ENCODE measurements at places on chromosomes 4 and X. TPM values are rescaled to one million over a fixed set of nuclear protein-coding genes. Genes with fewer than 3 reads are reported as not detected.
A peak's percentile ranks its signal among the peaks of the same experiment; 100 is the strongest.

GRCh38 chr4:185811509-185812364 lies at the start of gene SORBS2:
TSS of gene SORBS2 (minus strand) at chr4:185812194. CDS start at chr4:185690571, 121,623 bp downstream.
- peak; percentile 79 for DNase-seq

RBMXL3 gene
- not detected for total RNA-seq

- DNase-seq, result no peak
Measured at GRCh38 chr4:24795666-24796381, 451 bp downstream of the SOD3 start.

GRCh38 chrX:13759152-13759718 lies 24.7 kb downstream of the OFD1 start:
- no peak for DNase-seq

DNA sequence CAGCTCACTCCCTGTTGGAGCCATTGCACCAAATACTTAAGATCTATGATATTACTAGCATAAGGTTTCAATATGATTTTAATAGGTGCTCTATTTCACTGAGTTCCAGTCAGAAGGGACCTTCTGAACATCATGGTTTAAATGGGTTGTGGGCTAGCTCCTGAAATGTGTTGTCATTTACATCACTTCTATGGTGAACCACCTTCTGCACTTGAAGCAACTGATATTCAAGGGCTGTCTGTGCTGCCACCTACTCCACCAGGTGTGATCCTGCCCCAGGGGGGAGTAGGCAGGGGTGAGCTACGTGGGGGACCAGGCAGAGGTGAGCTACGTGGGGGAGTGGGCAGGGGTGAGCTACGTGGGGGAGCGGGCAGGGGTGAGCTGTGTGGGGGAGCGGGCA lies 35.2 kb downstream of the RNF175 start:
- no peak for DNase-seq

ANXA10 gene
- total RNA-seq, result not detected

- DNase-seq, result no peak
Measured at GRCh38 chr4:27702730-27703431, 842.2 kb downstream of the STIM2 start.

DNA sequence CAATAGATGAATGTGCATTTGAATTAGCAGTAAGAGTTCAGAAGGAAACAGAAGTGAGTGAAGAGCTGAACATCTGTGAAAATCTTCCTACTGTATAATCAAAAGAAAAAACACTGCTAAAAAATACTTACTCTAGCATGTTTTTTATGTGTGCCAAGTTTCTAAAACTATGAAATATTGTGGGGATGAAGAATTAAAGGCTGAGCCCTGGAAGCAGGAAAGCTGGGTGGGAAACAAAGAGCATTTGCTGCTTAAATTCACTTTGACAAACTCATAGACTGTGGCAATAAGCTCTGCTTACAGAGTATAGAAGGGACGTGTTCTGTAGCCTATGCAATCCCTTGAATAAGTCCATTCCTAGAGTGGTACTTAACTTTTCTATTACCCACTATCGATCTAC lies 261.7 kb downstream of the ANKRD50 start:
- no peak for DNase-seq

- DNase-seq, result no peak
Measured at GRCh38 chr4:30789219-30789671, 69.1 kb downstream of the PCDH7 start.

DNA sequence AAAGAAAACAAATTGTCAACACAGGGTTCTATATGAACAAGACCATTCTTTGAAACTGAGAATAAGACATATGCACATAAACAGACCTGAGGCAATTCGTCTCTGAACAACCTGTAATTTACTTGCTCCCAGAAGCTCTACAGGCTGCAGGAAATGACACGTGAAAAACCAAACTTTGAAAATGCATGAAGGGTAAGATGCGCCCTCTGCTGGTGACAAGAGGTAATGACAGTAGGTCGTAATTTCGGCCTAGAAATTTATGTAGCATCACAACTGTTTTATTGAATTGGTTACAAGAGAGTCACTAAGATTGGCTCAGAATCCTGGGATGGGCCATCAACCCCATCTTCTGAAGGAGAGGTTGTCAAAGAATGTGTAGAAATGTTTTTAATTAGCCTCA lies 276.5 kb downstream of the PPP4R3C start:
- DNase-seq, result no peak

TKTL1 gene
- total RNA-seq, result not detected

- DNase-seq, result no peak
Measured at GRCh38 chrX:102964940-102965339, 27.9 kb downstream of the RAB40AL start.

DNA sequence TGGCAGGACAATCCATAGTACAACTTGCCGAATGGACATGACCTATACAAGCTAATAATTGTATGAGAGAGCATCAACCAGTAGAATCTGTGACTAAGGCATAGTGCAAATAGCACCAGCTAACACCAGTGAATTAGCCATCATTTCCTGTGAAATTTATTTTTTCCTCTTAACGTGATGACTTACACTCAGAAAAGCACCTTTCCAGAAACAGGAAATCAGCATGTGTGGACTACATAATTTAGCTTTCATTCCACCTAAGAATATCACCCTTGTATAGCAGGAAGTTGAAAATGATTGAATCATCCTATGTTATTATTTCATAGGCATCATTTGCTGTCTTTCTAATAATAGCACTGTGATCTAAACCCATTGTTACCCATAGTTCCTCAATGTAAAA lies 1393.4 kb upstream of the PCDH7 start:
- no peak for DNase-seq

DNA sequence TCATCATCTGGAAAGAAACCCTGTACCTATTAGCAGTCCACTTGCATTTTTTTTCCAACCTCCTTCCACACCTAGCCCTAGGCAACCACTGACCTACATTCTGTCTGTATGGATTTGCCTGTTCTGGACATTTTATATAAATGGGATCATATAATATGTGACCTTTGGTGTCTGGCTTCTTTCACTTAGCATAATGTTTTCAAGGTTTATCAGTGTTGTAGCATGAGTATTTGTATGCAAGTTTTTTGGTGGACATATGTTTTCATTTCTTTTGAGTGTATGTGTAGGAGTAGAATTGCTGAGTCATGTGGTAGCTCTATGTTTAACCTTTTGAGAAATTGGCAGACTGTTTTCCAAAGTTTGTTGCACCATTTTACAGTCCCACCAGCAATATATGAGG lies 198.6 kb downstream of the CEP135 start:
- no peak for DNase-seq

- no peak for DNase-seq
Measured at GRCh38 chr4:186591651-186592050, 36.3 kb upstream of the MTNR1A start.

- DNase-seq, result no peak
Measured at GRCh38 chrX:110081320-110081719, 78.4 kb downstream of the TMEM164 start.

SLC49A3 gene
- 32.9 TPM for total RNA-seq

GRCh38 chr4:7044137-7044930 lies 1.2 kb downstream of the TADA2B start:
- DNase-seq, result no peak

RGN gene
- total RNA-seq, result 15.4 TPM

- DNase-seq, result no peak
Measured at GRCh38 chr4:123484291-123484926, 87.8 kb downstream of the SPRY1 start.

DNA sequence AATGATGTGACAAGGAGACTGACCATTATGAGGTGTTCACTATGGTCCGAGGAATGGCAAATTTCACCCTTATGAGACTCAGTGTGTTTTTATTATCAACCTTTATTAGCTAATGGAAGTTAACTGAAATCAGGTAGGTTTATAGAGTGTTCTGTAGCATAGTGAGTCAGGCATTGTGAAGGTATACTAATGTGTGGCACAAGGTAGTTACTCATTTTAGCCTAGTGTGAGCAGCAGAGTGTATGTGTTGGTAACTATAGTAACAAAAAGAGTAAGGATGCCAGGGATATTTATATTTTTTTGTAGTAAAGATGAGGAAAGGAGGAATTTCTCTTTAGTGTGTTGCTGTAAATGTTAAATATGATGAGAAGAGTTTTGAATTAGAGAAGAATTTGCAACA lies 12.0 kb downstream of the PDLIM5 start:
- DNase-seq, result no peak

DNA sequence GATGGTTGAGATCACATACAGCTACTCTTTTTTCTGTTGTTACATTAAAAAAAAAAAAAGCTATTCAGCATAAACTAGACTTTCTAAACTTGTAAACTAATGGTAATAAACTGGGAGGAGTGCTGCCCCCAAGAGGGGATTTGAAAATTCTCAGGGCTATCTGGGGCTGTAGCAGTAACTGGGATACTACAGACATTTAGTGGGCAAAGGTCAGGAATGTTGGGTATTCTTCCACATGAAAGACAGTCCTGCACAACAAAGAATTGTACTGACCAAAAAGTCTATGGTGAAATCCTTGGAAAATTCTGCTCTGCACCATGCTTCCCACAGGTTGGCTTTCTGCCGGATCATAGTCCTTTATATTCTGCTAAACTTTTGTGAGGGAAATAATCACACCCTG lies 232.6 kb upstream of the BOD1L1 start:
- DNase-seq, result no peak

DNA sequence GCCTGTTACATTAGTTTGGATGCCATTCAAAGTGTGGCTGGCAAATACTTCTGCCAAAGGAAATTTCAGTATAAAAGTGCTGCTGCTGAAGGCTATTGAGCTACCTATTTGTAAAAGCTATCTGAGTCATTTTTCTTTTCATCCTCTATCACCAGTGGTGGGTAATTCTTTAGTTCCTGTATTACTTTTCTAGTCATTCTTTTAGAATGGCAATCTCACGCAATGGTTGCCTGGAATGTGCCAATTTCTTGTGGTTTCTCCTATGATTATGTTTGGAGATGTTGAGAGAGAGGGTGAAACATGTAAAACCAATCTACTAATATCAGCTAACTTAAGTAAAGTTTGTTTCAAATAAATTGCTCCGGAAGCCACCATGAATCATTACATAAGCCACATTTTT lies 685.0 kb downstream of the RAPGEF2 start:
- no peak for DNase-seq

DNA sequence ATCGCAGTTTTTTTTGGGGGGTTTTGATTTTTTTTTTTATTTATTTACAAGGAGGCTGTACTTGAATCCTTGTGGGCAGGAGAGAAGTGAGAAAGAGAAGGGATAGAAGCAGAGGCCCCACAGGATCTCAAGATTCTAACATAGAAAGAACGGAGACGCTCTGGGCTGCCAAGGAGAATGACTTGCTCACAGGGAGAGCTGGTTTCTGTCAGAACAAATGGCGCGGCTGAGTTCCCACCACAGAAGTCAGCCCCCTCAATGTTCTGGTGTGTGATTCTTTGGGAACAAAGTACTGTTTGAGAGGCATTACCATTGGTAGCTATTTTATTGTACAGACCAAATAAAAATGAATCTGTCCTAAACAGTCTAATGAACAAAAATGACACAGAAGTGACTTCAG lies 80.6 kb downstream of the ATXN3L start:
- DNase-seq, result no peak

KIF4A gene
- total RNA-seq, result 0.75 TPM

Measured in upper lobe of right lung (tissue), 1 donor.